Naive thymus-derived CD8-positive, alpha-beta T cell (primary cell): ENCODE measurements at places on chromosomes 12 and 14. TPM values are rescaled to one million over a fixed set of nuclear protein-coding genes. Genes with fewer than 3 reads are reported as not detected.

Gene FBLN5
- polyA plus RNA-seq = 25.3 TPM

Gene OAS1
- 5.7 TPM for polyA plus RNA-seq

Gene LAG3
- polyA plus RNA-seq = 0.47 TPM

Gene C12orf50
- polyA plus RNA-seq = not detected

Gene A2M
- polyA plus RNA-seq = 0.03 TPM

Gene MSI1
- polyA plus RNA-seq = not detected

Gene BIN2
- 266 TPM for polyA plus RNA-seq

Gene SERPINA5
- not detected for polyA plus RNA-seq

Gene INSM2
- not detected for polyA plus RNA-seq

Gene MLH3
- 10.8 TPM for polyA plus RNA-seq

Gene SLC5A8
- polyA plus RNA-seq = not detected

Gene GRIN2B
- polyA plus RNA-seq = not detected

Gene FGF6
- not detected for polyA plus RNA-seq

Gene APOF
- polyA plus RNA-seq = not detected

Gene SYNDIG1L
- polyA plus RNA-seq = not detected

Gene EML1
- polyA plus RNA-seq = not detected

Gene KRT71
- polyA plus RNA-seq = not detected

Gene GYS2
- polyA plus RNA-seq = not detected
